NCI-H187 treated with DMSO at 0.1 percent for 48 hours (cell line): ENCODE measurements at places on chromosomes 5 and 9.

DNA sequence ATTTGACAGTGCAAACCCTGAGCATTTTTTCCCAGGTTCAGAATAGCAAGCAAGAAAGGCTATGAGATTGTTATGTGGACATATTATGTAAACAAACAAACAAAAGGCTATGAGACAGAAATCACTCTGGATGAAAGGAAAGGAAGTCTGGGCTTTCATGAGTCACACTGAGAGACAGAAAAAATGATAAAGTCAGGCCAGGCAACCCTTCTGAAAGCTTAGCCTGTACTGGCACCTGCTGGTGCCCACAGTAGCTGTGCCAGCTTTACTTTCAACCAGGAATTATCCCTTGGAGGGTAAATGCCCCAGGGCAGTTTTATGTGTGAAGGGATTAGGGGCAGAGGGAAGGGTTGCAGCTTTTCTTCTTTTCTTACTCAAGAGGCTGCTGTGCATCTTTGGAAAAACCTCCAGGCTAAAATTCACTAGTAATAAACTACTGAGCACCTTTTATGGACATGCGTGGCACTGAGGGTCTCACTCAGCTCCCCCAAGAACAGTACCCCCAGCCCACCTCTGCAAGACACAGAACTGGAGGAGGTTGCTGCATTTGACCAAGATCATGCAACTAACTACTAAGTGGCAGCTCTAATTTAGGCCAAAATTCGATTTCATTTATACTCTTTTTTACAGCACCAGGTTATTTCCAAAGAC lies 41.7 kb downstream of the ACTL7B start:
- no peak for DNase-seq

DNA sequence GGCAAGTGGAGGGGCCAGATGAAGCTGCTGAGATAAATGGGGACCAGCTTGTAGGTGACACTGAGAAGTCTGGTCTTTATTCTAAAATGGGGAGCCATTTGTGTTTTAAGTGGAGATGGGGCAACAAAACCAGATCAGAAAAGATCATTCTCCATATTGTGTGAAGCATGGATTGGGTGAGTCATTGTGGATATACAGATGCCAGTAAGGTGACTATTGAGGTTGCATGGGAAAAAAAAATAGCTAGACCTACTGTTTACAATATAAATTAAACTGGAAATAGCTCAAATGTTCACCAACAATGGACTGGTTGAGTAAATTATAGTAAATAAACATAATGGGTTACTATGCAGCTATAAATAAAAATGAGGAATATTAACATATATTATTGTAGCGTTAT lies 5.4 kb upstream of the MAP1B start:
- DNase-seq = no peak

DNA sequence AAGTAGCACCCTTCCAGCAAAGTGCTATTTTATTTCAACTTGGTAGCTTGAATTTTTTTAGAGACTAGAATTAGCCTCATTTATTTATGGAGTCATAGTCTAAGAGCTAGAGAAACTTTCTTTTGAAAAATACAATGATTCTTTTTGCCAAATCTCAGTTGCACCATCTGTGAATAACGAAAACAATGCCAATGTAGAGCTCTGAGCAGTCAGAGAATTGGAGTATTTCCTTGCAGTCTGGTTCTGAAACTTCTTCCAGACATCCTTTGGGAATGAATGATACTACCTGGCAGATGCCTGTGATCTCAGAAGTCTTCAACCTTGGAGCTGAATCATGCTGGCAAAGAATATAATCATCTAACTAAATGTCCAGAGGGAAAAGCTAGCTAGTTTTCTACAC lies 511.5 kb upstream of the CYLC2 start:
- DNase-seq = no peak

DNA sequence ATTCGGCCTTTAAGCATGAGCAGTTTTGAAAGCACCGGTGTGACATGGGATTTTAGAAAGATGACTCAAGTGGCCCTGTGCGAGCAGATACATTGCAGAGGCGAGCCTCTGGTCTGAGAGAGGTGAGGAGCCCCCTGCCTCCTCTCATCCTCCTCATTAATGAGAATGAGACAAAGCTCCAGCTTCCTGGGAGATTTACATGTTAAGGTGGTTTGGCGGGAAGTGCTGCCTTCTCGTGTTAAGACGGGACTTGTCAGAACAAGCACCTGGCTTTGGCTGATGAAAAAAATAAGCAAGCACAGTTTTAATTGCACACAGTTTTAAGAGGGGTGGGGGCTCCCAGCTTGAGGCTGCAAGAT lies 68.1 kb downstream of the ACTL7B start:
- no peak for DNase-seq

GRCh38 chr9:124694414-124695279 lies 76.5 kb downstream of the NR6A1 start:
- no peak for DNase-seq

GRCh38 chr9:36041506-36041905 lies 4.8 kb downstream of the RECK start:
- DNase-seq = no peak

- no peak for DNase-seq
Measured at GRCh38 chr5:57692582-57693487, 210.2 kb upstream of the ACTBL2 start.

DNA sequence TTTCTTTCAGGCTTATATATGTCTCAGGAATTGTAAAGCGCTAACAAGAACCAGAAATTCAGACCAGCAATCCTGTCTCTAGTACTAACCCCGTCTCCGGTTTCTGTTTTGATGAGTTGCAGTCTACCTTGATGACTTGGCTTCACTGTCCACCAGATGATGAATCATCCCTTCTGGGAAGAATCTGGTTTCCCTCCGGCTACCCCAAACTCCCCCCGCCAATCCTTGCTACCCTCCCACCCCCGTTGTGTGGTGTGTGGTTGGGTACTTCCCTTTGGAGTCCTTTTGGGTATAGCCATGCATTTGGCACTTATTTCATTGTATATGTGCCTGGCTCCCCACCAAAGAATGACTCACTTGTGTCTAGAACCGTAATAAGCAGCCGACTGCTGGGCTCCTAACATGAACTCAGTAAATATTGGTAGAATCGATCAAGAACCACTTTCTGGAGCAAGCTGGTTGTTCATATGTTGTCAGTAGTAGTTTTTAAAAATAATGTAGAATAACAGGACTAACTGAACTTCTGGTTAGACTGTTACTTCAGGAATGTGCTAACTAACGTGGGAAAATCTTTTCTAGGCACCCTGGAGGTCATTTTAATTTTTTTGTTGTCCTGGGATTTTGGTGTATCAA lies 8.3 kb upstream of the TGFBI start:
- DNase-seq = no peak

DNA sequence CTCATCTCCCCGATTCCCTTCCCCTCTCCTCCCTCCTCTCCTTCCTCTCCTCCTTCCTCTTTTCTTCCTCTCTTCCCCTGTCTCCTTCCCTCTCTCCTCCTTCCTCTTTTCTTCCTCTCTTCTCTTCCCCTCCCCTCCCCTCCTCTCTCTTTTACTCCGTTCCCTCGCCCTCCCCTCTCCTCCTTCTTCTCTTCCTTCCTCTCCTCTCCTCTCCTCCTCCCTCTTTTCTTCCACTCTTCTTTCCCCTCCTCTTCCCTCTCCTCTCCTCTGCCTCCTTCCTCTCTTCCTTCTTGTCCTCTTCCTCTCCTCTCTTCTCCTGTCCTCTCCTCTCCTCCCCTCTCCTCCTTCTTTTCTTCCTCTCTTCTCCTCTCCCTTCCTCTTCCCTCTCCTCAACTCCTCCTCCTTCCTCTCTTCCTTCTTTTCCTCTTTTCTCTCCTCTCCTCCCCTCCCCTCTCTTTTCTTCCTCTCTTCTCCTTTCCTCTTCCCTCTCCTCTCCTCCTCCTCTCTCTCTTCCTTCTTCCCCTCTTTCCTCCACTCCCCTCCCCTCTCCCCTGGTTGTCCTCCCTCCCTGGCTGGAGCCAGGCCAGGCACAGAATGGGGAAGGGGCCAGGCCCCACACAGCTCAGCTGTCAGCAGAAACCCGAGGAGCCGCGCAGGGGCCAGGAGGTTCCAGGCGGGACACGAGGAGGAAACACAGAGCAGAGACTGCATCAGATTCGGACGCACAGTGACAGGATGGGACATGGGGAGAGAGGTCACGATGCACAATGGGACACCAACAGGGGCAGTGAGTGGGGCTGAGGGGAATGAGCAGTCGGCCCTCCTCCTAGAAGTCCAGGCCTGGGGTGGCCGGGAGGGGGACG lies 48.0 kb downstream of the CAMK2A start:
- no peak for DNase-seq
